Cortex of kidney (tissue), 1 donor: ENCODE measurements at places on chromosomes 1 and 21.

- DNase-seq = no peak
These were observed 989.8 kb upstream of the B3GALT2 start for GRCh38 chr1:194176212-194176611.

DNA sequence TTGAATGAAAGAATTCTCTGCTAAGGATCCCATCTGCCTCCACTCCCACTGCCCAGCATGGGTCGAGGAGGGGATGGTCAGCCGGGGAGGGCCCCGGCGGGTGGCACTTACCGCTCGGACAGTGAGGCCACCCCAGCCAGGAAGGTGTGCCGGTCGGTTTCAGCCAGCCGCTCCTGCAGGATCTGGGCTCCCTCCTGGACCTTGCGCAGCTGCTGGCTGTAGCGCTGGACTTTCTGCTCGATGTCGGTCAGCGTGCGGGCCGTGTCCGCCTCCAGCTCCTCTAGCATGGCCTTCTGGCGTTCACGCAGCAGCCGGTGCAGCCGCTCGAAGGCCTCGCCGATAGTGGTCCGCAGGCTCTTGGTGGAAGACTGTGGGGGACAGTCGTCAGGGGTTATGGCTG, 22.3 kb downstream of the TRIM62 start:
- DNase-seq = no peak

- no peak for DNase-seq
These were observed 20.5 kb upstream of the PRDM15 start for GRCh38 chr21:41899426-41900202.

DNA sequence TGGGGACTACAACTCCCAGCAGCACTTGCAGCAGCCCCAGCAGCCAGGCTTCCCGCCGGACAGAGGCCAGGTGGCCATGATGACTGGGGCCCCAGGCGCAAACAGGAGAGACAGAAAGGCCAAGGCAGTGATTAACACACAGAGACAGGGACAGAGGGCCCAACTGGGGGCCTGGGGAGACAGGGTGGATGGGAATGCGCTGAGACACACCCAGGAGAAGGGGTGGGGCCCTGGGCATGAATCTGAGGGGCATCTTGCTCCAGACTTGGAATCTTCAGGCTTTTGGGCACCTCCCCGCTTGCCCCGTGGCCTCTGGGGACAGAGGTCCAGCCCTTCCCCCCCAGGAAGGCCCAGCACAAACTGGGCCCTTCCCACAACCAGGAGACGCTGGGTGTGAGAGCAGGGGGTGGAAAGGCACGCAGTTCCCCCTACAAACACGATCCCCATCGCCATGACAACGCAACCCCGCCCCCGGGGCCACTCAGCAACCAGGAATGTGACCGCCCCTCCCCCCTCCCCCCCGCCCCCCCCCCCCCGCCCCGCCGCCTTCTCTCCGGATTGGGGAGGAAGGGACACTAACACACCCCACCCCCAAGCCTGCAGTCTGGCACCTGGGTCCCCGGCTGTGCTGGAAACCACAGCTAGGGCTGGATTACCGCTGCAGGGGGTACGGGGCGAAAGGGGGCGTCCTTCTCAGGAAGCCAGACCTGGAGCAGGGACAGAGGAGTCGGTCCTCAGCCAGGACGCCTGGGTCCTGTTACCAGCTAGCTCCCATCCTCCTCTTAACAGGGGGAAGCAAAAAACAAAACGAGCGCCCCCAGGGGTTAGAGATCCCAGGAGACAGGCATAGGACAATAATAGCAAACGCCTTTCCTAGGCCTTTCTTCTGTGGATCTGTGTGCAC, 4.5 kb downstream of the HDGF start:
- no peak for DNase-seq

DNA sequence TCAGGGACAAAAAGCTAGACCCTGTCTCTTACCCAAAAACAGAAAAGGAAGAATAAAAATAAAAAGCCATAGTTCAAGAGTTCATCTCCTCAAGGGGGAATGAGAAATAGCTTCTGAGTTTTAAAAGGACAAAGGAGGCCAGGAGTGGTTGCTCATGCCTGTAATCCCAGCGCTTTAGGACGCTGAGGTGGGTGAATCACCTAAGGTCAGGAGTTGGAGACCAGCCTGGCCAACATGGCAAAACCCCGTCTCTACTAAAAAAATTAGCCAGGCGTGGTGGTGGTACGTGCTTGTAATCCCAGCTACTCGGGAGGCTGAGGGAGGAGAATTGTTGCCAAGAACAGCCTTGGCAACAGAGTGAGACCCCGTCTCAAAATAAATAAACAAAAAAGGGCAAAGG, 38.6 kb upstream of the CPLANE2 start:
- DNase-seq = no peak

DNA sequence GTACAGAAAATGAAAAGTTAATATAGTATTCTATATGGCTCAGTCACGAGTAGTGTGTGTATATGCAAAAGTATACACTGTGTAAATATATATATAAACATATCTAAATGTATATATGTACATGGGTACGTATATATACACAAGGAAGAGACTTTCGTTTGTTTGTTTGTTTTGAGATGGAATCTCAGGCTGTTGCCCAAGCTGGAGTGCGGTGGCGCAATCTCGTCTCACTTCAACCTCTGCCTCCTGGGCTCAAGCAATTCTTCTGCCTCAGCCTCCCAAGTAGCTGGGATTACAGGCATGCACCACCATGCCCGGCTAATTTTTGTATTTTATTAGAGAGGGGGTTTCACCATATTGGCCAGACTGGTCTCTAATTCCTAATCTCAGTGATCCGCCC, 16.4 kb downstream of the IL12RB2 start:
- DNase-seq = no peak

- no peak for DNase-seq
These were observed 24.6 kb downstream of the RALGPS2 start for GRCh38 chr1:178749581-178750166.

- DNase-seq = no peak
These were observed 35.4 kb upstream of the FOXO6 start for GRCh38 chr1:41325801-41326200.

GRCh38 chr1:168567007-168567406, 9.4 kb upstream of the XCL1 start:
- DNase-seq = no peak

- no peak for DNase-seq
These were observed 62.9 kb upstream of the CNTN2 start for GRCh38 chr1:204979891-204980649.

- DNase-seq = no peak
These were observed 59.9 kb downstream of the WARS2 start for GRCh38 chr1:119080586-119080985.

- no peak for DNase-seq
These were observed 23.5 kb upstream of the ZBTB18 start for GRCh38 chr1:244027491-244028145.

GRCh38 chr1:70809069-70809468, 238.5 kb downstream of the PTGER3 start:
- no peak for DNase-seq

DNA sequence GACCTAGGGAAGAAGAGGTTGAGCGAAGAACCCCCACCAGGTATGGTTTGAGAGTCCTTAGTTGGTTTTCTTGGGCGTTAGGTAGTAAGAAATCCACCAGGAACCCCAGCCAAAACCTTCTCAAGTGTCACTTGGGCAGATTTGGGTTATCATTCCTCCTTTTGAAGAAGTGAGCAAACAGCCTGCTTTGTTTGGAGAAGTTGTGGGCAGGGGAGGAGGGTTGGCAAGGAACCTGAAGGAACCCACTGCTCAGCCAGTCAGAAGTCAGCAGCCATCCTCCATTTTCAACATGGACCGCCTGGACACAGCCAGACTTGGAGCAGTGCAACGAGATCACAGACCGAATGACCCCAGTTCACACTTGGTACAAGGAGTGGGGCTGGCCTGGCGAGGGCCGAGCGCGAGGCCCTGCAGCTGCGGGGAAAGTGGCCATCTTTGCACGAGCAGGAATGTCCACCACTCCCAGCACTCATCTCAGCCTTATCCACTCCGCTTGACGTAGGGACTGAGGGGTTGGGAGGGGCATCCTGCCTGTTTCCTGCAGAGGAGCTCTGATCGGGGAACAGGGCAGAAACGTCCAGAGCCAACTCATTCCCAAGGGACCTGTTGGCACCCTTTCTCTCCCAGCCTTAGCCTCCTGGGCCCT, 7.2 kb downstream of the ADPRS start:
- DNase-seq = no peak

- no peak for DNase-seq
These were observed 5.8 kb upstream of the IKBKE start for GRCh38 chr1:206464456-206464964.
